ENCODE measurements at places on chromosomes 12 and 14.

- no peak for DNase-seq
These were observed 196.2 kb downstream of the CHST11 start for GRCh38 chr12:104652910-104653309.

DNA sequence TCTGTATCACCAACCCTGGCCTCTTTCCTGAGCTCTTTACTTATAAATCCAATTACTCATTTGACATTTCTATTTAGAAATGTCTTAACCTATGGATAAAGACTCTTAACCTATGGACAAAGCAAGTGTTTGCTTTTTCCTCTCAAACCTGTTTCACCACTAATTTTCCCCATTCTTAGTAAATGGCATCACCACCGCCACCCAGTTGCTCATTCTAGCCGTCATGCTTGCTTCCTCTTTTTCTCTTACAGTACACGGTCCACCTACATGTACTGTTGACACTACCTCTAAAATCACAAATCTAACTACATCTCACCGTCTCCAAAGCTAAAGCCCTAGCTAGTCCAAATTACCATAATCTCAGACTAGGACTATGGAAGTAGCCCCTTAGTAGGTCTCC, 60.0 kb downstream of the CAPS2 start:
- DNase-seq, result peak; percentile 1

DNA sequence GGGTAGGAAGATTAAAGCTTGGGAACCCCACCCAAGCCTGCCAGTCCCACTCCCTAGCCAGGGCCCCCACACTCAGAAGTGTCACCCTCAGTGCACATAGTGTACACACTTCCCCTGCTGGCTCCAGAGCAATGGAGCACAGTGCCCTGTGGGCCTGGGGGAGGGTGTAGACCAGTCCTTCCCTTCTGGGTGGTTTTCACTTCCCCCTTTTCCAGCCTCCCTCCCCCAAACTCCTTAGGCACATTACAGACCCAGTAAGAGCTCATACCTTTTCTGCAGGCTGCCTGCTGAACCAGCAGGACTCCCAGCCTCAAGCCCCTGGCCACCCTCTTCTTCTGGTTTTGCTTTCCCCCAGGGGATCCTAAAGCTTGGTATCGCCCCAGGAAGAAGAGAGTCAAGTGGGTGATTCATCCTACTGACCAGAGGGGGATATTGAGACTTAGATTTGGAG, at the start of gene ZNF385A:
ZNF385A (minus strand) TSS at position 143 of the 451 bp plus-strand sequence. CDS start 219 bp downstream, outside the sequence.
- peak; percentile 95 for DNase-seq

GRCh38 chr12:92404921-92405320, 259.3 kb upstream of the BTG1 start:
- no peak for DNase-seq

- no peak for DNase-seq
These were observed 34.5 kb downstream of the TM7SF3 start for GRCh38 chr12:26979733-26980132.

GRCh38 chr12:120489018-120489417, 6.9 kb upstream of the DYNLL1 start:
- peak; percentile 13 for DNase-seq

- DNase-seq, result no peak
These were observed 61.6 kb downstream of the WDR20 start for GRCh38 chr14:102201353-102201738.

GRCh38 chr14:69079188-69079742, 73.7 kb downstream of the DCAF5 start:
- DNase-seq, result no peak

DNA sequence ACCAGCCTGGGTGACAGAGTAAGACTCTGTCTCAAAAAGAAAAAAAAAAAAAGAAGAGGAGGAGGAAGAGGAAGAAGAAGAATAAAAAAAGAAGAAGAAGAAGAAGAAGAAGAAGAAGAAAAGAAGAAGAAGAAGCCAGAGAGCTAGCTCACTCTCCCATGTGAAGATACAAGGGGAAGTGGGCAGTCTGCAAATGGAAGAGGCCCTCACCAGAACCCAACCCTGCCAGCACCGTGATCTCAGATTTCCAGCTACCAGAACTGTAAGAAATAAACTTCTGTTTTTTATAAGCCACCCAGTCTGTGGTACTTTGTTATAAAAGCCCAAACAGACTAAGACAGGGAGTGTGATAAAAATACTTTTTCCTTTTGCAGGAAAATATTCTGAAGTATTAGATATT, 130.7 kb downstream of the ETNK1 start:
- peak; percentile 45 for DNase-seq

GRCh38 chr12:31362115-31362758, 36.3 kb upstream of the SINHCAF start:
- DNase-seq, result no peak
